ENCODE measurements at places on chromosomes 2 and 18. TPM values are rescaled to one million over a fixed set of nuclear protein-coding genes. Genes with fewer than 3 reads are reported as not detected.

OSBPL6 gene
- 3.4 TPM for total RNA-seq

EFHD1 gene
- 0.45 TPM for total RNA-seq

POMC gene
- total RNA-seq, result 4.0 TPM

RAB17 gene
- total RNA-seq, result under 0.01 TPM

C2orf92 gene
- 0.15 TPM for total RNA-seq

UPP2 gene
- not detected for total RNA-seq

TSPYL6 gene
- not detected for total RNA-seq

SULT6B1 gene
- total RNA-seq, result not detected

PLGLB2 gene
- 0.89 TPM for total RNA-seq

ZAP70 gene
- total RNA-seq, result not detected

EEF1B2 gene
- total RNA-seq, result 608 TPM

RSAD2 gene
- not detected for total RNA-seq

KIAA1328 gene
- total RNA-seq, result 3.1 TPM

SNED1 gene
- total RNA-seq, result 9.1 TPM

TBR1 gene
- not detected for total RNA-seq

ZBTB7C gene
- not detected for total RNA-seq

SLC4A5 gene
- under 0.01 TPM for total RNA-seq

SH3BP4 gene
- total RNA-seq, result 62.1 TPM

All from bronchus fibroblast of lung (primary cell).